Left kidney (tissue), 8 donors: ENCODE measurements at places on chromosomes 11 and 22.

DNA sequence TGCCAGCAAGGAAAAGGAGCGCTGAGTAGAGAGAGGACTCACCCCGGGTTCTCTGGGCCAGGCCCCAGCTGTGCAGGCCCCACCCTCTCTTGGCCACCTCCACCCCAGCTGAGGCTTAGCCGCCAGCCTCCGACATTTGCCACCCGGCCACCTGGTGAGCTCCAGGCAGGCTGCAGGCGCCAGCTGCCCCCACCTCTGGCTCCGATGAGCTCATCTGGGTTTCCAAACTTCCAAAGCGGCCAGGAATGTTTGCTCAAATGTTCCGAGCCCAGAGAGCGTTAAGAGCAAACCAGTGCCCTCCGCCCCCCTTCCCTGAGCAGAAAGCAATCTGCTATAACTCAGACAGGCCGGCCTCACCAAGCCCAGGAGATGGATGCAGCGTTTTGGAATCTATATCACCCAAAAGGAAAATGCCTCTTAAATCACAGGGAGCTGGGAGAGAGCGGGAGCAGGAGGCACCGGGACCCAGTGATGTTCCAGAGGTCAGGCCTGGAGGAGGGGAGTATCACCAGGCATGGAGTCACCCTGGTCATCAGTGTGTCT lies 9.1 kb upstream of the MN1 start:
- DNase-seq, result no peak

DNA sequence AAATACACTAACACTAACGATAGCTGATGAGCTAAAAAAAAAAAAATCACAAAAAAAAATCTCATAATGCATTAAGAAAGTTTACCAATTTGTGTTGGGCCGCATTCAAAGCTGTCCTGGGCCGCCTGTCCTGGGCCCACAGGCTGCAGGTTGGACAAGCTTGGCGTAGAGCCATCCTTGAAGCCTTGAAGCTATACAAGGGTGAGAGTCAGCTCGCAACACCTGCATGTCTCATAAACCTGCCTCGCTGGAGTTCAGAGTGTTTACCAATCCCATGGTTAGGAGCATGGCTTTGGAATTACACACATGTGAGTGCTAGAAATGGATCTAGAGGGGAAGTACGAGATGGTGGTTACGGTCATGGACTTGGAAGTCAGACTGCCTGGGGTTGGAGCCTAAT lies 453.7 kb downstream of the INSC start:
- DNase-seq, result no peak

GRCh38 chr11:11770921-11771486 lies 70.8 kb upstream of the USP47 start:
- DNase-seq, result no peak

GRCh38 chr11:45385844-45386243 lies 99.7 kb upstream of the SYT13 start:
- no peak for DNase-seq

GRCh38 chr11:69002110-69002569 lies 10.9 kb downstream of the MRGPRF start:
- no peak for DNase-seq

GRCh38 chr11:115087791-115088190 lies 409.5 kb downstream of the NXPE2 start:
- DNase-seq, result no peak

- no peak for DNase-seq
Measured at GRCh38 chr22:37854946-37855345, 5.7 kb downstream of the EIF3L start.

DNA sequence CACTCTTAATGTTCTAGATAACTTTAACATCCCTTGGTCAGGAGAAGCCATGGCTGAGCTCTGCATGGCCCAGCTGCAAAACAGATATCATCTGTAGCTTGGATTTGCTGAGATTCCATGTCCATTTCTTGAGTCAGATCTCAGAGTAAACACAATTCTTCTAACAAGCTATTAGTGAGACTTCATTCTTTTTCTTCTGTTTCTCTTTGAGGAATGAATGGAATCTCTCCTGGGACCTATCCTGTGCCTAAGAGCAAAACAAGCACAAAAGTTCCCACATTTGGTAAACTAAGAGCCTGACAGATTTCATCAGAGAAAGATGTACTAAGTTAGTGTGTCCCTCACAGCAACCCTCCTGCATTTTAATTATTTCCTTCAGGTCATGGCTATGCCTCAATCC lies 142.8 kb downstream of the MAML2 start:
- DNase-seq, result no peak

- DNase-seq, result no peak
Measured at GRCh38 chr11:47359586-47359985, 7.1 kb upstream of the MYBPC3 start.

DNA sequence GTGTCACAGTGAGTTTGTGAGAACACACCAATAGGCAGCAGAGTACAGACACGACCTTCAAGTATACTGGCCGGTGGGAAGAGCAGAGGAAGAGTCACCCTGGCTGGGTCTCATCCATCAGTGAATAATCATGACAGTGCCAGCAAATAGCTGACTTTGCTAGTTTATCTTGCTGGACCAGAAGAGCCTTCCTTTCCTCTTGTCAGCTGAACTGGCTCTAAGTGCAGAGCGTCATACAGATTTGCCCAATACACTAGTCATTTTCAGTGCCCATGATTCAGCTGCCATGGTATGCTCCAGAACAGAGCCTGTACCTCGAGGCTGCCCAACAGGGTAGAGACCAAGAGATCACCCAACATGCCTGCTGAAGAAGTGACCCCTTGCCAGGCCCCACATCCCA lies 82.9 kb upstream of the TBCEL start:
- no peak for DNase-seq
